ENCODE measurements at places on chromosomes 4 and X.

DNA sequence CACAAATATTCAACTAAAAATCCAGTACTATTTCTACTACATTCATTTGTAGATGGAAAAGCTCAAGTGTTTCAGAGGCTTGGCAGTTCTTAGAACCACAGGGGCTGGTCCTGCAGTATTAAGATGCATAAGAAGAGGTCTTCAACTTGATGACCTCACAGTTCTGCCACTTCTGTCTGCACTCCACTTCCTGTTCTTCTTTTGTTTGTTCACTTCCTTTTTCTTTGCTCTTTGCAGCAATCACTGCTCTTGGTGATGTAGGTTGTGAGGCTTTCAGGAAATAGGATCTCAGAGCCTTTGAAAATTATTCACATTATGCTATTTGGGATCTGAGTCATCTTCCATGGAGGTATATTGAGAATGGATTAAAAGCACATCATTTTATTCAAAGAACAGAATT, 602.0 kb upstream of the CPEB2 start:
- no peak for DNase-seq

DNA sequence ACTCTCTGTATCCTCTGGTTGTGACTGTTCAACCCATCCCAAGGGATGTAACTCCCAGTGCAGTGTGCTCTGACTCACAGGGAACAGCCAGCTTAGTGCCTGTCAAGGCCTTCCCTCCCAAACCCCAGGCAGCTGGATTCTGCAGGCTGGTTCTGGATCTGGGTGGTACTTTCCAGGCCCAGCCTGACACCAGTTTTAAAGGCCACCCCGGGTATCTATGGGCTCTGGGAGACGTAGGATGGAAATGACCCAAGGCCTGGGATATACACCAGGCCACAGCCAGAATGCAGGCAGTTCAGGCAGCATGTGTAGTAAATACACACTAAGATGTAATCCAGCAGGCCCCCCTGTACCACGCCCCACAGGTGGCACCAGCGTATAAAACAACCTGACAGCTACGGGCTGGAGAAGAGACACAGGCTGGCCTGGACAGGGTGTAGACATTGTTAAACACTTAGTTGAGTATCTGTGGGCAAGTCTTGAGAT, 64.2 kb downstream of the SPINK2 start:
- peak; percentile 29 for DNase-seq

DNA sequence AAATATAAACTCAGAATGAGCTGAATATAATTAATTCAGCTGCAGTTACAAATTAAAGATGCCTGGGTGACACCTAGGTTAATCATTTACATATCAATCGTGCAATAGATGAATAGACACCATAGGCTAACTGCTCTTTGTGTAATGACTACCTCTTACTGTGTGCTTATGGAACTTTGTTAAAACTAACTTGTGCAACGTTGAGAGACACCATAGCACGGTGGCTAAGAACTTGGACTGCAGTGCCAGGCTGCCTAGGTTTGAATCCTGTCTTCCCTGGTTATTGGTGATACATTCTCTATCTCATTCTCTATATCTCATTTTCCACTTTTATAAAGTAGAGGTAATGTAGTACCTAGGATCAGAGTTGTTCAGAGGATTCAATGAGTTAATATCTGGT, 46.9 kb downstream of the SMAD1 start:
- no peak for DNase-seq

- no peak for DNase-seq
These were observed 46.8 kb downstream of the VEGFC start for GRCh38 chr4:176745902-176746301.

- no peak for DNase-seq
These were observed 1.6 kb upstream of the LRAT start for GRCh38 chr4:154741922-154742850.

- no peak for DNase-seq
These were observed 1722.9 kb upstream of the PCDH10 start for GRCh38 chr4:131426023-131426758.

DNA sequence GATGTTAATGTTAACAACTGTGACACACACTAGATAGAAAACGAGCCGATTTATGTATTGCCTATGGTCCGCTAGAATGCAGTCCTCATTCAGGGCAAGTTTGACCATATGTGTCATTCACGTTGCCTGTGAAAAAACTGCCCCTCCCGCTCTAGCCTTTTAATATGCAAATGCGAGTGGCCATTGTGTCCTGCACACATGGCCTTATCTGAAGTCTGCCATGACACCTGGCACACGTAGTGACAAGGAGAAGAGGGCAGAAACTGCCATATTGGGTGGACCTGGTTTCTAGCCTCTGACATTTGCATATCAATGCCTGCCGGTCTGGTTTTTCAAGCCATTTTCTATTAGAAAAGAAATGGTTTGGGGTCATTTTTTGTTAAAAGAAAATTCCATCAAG, 303.3 kb upstream of the TECRL start:
- DNase-seq: no peak

- DNase-seq: no peak
These were observed 62.8 kb downstream of the FAM9B start for GRCh38 chrX:8971116-8971515.

DNA sequence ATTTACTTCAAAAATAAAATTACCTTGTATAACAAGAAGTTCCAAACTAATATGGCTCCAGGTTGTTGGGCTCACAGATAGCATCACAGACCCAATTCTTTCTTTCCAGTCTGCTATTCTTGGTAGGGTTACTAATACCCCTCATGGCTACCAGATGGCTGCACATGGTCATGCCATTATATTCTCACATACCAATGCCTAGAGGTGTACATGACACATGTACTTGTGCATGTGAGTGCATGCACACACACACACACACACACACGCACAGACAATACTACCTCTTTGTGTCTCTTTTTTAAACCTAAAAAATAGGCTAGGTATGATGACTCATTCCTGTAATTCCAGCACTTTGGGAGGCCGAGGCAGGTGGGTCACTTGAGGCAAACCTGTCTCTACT, 31.1 kb downstream of the FBXO8 start:
- no peak for DNase-seq

- DNase-seq: no peak
These were observed 9.1 kb downstream of the LAMTOR3 start for GRCh38 chr4:99885063-99885664.

DNA sequence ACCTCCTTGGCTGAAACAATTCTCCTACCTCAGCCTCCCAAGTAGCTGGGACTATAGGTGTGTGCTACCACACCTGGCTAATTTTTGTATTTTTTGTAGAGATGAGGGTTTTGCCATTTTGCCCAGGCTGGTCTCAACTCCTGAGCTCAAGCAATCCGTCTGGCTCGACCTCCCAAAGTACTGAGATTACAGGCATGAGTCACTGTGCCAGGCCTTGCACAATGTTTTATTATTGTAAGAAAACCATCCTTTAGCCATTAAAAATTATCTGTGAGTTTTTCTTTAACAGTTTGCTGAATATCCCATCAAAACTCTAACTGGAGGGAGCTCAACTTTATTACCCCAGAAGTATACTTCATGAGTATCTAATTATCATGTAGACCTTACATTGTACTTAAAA, 900.3 kb downstream of the PCDH7 start:
- DNase-seq: no peak

DNA sequence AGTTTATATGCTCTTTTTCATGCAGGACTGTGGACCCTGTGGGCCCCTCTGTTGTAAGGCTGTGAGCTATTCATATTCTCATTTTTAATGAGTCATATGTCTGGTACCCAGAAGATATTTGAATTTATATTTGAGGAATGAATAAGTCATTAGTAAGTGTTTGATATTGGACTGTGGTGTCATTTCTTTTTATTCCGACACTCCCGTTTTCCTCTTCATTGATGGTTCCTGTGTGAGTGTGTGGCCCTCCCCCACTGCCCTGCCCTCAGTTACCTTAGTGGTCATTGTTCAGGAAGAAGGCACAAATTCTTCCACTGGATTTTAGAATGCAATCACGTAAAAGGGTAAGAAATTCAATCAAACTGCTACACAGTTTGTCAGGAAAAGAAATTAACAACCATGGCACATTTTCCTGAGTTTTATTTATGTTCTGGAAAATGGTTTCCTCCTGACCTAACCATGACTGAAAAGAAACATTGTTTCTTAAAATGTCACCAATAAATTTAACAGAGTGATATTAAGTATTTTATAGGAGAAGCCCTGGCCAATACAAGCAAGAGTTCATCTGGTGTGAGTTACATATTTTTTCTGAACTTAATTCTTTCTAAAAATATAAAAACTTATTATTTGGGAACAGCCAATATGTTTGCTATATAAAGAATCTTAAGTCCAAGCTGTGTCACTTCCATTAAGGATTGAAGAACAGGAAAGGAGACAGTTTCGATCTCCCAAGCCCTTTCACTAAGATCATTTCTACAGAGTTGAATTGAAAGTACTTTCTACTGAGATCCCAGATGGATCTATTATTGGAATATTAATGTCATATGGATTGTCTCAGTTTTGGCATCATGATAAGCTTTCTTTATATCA, 370.5 kb upstream of the ANXA10 start:
- DNase-seq: no peak

DNA sequence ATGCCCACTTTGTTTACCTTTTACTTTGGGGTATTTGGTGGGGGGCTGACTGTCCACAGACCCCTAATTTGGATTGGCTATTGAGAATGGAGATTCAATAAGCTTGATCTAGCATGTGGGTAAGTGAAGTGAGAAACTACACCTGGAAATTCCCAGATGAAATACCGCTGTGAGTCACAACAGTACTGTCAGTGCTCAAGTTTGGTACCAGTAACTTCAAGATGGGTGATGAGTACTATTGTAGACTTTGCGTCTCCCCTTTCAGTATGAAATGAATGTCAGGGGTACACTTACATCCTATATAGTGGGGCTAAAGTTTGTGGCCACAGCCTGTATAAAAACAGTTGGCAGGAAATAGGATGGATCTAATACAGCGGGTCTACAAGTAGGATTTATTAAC, 33.3 kb downstream of the HMGN5 start:
- no peak for DNase-seq

DNA sequence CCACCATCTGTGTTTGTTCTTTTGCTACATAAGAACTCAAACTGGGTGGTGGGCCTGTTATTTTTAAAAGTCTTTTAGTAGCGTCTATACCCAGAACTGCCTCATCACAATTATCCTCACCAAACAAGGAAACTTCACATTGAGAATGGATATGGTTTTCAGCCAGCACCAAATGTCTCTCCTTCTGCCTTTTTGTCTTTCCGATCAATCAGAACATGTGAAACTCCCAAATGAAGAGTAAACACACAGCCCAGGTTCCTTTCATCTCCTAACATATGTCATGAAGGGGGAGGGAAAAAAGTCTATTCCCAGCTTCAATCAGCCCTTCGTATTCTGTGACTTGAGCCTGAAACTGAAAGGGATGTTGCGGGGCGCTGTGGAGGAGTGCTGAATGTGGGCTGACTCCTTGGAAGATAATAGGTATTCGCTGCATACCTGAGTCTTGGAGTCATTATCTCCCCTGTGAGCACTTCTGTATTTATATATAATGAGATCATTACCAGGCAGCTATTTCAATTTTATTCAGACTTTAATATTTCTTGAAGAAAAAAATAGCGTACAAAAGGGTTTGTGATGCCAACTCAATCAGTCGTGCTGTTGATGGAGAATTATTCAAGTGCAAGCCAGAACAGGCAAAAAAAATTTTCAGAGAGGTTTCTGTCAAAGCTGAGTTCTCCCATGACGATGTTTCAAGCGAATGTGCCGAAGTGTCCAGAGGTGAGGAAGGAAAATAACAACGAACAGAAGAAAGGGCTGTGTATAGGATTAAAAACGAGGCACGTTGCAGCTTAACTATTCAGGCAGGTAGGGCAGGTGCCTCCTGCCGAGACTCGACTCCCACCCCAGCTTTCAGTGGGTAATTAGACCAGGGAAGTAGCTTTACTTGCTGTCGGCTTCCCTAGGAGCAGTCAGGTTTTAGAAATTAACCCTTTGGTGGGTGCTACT, 163.9 kb upstream of the NOCT start:
- no peak for DNase-seq

GRCh38 chr4:187479511-187479910, 516.1 kb upstream of the ZFP42 start:
- DNase-seq: no peak

- DNase-seq: no peak
These were observed 48.2 kb upstream of the KLF3 start for GRCh38 chr4:38615847-38616246.

- no peak for DNase-seq
These were observed 201.8 kb upstream of the GK2 start for GRCh38 chr4:79609817-79610216.

GRCh38 chrX:10235851-10236250, 79.1 kb downstream of the CLCN4 start:
- no peak for DNase-seq

DNA sequence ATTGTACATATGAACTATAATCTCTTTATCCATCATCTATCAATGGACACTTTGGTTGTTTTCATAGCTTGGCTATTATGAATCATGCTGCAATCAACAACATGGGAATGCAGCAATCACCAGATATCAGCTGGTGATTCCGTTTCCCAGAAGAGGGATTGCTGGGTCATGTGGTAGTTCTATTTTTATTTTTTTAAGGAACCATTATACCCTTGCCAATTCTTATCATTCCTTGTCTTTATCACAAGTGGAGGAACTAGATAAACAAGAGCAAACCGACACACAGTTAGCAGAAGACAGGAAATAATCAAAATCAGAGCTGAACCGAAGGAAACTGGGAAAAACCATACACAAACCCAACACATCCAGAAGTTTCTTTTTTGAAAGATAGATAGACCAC, 14.5 kb upstream of the LNX1 start:
- DNase-seq: no peak

DNA sequence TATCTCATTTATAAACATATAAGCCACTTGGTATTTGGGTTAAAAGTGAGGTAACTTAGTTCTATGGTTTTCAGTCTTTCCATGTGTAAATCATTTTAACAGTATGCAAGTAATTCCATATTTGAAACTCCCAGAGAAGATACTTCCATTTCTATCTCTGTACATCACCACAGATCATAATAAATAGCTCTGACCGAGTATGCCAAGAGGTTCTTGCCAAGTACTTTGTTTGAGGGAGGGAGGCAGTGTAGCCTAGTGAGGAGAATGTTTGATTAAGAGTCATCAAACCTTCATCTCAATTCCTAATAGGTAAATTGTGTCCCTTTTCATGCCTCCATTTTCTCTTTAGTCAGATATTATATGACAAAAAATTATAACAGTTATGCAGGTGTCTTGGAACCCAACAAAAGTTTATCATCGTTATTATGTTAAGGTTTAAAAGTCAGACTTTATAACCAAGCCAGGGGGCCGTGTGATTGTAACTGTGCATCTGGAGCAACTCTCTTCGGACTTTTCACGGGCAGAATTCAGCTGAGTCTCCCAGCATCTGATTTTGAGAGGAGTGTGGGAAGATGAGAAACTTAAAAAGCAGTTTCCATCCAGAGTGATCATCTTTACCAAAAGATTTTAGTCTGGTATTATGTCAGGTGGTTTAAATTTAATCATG, 123.8 kb downstream of the ANK2 start:
- no peak for DNase-seq

- no peak for DNase-seq
These were observed 21.9 kb downstream of the INTS12 start for GRCh38 chr4:105686571-105686970.

DNA sequence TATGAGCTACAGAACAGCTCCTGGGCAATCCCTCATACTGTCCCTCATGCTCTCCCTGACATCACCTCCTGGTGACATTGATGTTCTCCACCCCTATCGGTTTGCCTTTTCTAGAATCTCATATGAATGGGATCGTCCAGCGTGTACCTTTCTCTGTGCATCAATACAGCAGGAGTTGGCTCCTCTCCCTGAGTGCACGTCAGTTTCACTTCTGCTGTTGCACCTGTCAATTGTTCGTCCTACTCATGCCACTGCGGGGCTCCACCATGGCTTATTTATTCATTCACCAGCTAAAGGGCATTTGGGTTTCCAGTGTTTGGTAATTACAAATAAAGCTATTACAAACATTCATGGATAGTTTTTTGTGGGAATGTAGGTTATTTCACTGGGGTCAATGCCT, 269.1 kb upstream of the ZFP42 start:
- no peak for DNase-seq

All from stimulated activated CD4-positive, alpha-beta T cell treated with anti-CD3 and anti-CD28 coated beads, Interleukin-2, amount 100 ng/mL, for 24 hours (primary cell).